ENCODE measurements at places on chromosomes 16 and 17.

GRCh38 chr17:3740611-3741073, 16.9 kb downstream of the HASPIN start:
- DNase-seq: peak; percentile 62

DNA sequence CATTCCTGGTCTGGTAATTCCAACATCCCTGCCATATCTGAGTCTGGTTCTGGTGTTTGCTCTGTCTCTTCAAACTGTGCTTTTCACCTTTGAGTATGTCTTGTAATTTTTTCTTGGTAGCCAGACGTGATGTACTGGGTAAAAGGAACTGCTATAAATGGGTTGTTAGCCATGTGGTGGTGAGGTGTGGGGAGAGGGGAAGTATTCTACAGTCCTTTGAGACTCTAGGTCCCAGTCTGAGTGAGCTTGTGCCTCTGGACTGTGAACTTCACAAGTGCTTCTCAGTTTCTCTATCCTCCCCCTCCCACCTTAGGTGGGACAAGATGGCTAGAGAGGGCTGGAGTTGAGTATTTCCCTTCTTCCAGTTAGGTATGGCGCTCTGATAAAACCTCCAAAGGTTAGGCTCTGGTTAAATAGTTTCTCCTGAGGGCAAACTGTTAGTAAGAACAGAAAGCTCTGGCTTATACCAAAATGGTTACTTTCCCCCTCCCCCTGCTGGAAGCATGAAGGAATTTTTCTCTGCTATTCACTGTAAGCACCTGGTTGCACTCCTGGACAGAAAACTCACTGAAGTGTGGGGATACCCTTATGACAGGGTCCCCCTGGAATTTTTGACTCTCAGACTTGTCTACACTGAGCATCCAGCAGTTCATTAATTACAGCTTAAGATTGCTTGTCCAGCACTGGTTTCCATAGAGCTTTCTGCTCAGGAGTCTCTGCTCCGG, 87.8 kb downstream of the MARCHF10 start:
- peak; percentile 17 for DNase-seq

GRCh38 chr16:77172951-77173350, 18.0 kb upstream of the MON1B start:
- no peak for DNase-seq

DNA sequence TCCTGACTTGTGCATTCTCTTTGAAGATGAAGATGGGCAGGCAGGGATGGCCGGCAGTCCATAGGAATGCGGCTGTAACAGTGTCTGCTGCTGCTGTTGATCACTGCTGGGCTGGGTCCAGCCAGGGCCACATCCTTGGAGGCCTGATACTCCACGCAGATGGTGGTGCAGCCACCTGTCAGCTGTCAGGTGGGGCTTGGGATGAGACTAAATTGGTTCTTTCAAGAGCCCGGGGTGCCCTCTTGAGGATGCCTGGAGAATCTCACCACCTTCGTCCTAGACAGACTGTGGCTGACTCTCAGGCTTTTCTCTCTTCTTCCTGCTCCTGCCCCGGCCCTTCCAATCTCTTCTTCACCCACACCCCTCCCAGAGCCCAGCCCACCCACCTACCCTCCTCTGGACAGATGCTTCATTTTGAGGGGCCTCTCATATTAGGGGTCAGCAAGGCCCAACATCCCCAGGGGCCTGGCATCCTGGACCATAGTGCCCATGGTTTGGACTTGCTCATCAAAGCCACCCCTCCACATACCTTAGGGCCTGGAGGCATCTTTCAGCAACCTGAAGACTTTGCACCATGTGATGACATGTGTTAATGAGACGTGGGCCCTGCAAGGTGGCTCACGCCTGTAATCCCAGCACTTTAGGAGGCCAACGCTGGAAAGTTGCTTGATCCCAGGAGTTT, 19.1 kb downstream of the OSBPL7 start:
- peak; percentile 71 for DNase-seq

- no peak for DNase-seq
Measured at GRCh38 chr16:88936008-88936555, 40.9 kb downstream of the CBFA2T3 start.

DNA sequence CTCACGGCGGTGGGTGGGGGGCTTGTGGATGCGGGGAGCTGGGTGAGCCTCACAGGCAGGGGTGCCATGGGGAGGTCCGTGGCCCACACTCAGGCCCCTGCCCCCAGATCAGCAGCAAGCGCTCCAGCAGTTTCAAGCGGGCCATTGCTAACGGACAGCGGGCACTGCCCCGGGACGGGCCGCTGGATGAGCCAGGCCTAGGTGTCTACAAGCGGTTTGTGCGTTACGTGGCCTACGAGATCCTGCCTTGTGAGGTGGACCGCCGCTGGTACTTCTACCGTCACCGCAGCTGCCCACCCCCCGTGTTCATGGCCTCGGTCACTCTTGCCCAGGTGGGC, 1.1 kb downstream of the RHBDL1 start:
- no peak for DNase-seq

GRCh38 chr16:14131774-14132695, 60.9 kb downstream of the MRTFB start:
- no peak for DNase-seq

DNA sequence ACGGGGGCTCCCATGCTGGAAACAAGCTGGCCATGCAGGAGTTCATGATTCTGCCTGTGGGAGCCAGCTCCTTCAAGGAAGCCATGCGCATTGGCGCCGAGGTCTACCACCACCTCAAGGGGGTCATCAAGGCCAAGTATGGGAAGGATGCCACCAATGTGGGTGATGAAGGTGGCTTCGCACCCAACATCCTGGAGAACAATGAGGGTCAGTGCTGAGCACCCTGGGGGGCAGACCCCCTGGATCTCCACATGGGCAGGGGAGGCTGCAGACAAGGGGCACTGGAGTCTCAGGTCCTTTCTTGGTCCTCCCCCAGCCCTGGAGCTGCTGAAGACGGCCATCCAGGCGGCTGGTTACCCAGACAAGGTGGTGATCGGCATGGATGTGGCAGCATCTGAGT, 4.2 kb downstream of the ENO3 start:
- no peak for DNase-seq

- DNase-seq: no peak
Measured at GRCh38 chr17:65685110-65685509, 123.7 kb upstream of the AXIN2 start.

GRCh38 chr16:86158688-86159360, 259.9 kb downstream of the IRF8 start:
- no peak for DNase-seq

All from activated T-cell treated with anti-CD3 and anti-CD28 coated beads, Interleukin-2, amount 50 U/mL, for 24 hours (primary cell).